ENCODE measurements at places on chromosomes 16 and 17.

DNA sequence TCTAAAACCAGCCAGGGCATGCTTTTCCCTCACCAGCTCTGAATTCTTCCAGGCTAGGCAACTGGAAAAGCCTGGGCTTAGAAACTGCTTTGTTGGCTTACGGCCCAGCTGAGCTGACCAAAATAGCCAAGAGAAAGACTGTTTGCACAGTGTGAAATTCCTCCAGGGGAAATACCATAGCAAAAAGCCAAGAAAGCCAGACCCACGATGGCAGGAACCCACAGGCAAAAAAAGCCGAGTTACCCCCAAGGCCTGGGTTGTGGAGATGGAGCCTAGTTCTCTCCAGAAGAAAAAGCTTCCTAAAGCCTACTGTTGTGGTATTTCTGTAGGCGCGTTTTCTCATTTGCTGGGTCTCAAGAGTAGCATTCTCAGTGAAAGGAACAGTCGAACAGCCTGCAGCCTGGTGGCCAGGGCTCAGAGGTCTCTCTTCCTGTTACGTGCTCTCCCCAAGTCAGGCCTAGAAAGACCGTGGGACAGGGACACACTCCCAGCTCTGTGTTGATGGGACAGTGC lies 9.2 kb downstream of the SP2 start:
- DNase-seq = no peak

- DNase-seq = no peak
Measured at GRCh38 chr17:66509926-66510325, 207.5 kb downstream of the PRKCA start.

GRCh38 chr17:33811984-33812577 lies 443.0 kb upstream of the CCL2 start:
- DNase-seq = no peak

GRCh38 chr17:17685775-17686291 lies 4.6 kb downstream of the RAI1 start:
- DNase-seq = no peak

DNA sequence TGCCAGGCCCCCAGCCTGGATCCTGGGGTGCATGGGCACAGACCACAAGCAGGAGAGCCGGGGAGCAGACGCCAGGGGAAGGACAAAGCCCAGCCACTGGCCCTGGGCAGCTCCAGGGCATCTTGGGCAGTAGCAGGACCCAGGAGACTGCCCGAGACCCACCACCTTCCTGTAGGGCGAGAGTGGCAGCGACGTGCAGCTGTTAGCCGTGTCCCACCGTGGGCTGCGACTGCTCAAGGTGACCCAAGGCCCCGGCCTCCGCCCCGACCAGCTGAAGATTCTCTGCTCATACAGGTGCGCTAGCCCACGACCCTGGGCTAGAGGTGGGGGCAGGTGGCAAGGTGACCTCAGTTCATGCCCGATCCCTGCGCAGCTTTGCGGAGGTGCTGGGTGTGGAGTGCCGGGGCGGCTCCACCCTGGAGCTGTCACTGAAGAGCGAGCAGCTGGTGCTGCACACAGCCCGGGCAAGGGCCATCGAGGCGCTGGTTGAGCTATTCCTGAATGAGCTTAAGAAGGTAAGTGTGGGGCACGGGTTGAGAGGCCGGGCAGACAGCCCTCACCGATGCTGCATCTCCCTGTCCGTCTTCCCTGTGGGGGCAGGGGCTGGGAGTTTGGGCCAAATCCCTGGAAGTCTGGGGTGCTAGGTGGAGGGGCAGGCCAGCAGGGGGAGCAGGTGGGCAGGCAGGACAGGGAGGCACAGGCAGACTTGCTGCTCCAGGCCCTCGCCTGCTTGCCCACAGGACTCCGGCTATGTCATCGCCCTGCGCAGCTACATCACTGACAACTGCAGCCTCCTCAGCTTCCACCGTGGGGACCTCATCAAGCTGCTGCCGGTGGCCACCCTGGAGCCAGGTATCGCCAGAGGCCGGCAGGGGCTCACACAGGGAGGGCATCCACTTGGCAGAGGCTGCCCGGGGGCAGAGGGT lies 13.5 kb upstream of the SMIM5 start:
- peak; percentile 86 for DNase-seq

- no peak for DNase-seq
Measured at GRCh38 chr16:54116124-54116655, 170.4 kb downstream of the IRX3 start.

DNA sequence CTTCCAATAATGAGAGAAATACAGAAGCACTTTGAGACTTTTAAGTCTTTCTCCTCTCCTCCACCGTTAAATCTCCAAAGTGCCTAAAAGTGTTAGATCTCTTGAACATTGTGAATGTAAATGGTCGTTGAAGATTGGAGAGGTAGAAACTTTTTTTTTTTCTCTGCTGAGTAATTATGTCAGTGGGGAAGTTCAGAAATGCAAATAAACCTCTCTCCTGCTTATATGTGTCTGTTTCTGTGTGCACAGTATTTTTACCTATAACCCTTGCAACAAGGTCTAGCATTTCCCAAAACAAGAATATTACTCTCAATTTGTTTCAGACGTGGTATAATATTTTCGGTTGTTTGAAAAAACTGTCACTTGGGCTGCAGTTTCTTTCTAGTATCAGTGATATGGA lies 833.6 kb upstream of the CDH8 start:
- no peak for DNase-seq

DNA sequence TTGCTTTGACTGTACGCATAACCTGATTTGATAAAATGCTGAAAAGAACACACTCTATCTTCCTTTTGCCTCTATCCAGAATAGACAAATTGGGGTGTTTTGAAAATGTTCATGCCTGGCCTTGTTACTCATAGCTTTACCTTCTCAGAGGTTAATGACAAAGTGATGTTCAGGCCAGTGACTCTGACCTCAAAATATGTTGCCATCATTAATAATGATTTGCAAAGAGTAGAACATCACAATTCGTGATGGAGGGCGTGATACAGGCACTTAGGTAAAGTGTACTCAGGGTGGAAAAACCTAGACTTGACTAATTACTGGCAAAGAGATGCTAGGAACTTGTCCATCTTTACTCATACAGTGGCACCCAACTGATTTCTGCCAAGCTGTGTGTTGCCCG lies 656.6 kb upstream of the SOX9 start:
- DNase-seq = no peak

DNA sequence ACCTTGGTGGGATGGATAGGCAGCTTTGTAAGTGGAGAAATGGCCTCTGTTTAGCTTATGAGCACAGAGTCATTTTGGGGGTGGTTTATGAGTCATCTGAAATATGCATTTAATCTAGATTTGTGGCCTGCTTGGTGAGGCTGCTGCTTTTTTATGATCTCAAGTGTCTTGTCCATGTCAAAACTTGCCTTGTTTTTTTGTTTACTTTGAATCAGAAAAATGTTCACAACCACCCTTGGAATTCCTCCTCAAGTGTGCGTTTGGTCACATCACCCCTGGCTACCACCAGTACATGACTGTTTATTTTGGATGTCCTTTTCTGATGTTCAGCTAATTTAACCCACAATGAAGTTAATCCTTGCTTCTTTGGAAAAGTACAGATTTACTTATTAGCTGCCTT lies 64.6 kb downstream of the FTO start:
- no peak for DNase-seq

GRCh38 chr16:52690468-52690867 lies 143.5 kb upstream of the TOX3 start:
- DNase-seq = no peak

- DNase-seq = no peak
Measured at GRCh38 chr16:57867000-57867561, 64.8 kb upstream of the KIFC3 start.

DNA sequence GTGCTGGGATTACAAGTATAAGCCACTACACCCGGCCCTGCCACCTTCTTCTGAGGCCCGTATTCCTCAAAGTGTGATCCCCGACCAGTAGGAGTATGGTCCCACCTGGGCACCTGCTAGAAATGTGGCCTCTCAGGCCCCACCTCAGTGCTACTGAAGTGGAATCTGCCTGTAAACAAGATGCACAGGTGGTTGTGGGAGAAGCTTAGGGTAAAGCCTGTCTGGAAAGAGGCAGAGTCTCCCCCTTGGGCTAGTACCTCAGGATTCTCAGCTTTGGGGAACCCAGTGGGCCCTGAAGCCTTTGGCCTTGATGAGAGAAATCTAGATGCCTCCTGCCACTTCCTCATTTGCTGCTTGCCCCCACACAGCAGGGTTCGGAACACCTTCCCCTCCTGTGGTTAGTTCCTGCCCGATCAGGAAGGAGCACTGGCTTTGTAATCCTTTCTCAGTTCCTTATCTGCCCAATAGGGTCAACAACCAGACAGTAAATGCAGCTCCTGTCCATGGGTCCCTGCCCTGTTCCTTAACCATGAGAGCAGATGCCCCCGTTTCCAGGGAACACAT lies 25.2 kb downstream of the TK2 start:
- no peak for DNase-seq

- no peak for DNase-seq
Measured at GRCh38 chr16:9847146-9847545, 335.1 kb downstream of the GRIN2A start.

GRCh38 chr16:50257876-50258275 lies 8.5 kb upstream of the ADCY7 start:
- DNase-seq = no peak

DNA sequence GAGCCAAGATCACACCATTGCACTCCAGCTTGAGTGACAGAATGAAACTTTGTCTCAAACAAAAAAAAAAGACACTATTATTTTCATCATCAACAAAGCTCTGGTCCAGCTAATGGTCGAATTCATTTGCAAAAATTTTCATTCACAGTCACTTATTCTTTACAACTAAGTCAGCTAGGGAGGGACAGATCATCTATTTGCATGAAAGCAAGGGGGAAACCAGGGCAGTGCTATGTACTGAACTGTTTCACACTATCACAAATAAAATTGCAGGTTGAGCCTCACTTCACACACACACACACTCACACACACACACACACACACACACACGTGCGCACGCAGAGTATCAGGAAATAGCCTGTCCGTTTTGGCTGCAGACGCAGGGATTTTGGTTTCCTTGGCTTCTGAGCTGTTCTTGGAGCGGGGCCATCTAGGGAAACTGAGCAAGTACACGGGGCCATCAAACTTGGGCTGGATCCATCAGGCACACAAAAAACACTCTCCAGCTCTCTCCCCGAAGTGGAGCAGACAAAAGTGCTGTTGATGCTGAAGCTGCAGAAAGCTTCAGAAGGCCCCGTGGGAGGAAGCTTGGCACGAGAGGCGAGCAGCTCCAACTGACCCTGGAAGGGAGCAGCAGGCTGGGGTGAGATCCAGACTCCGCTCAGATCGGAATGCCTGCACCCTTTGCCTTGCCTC lies 44.3 kb upstream of the HELZ start:
- DNase-seq = peak; percentile 50

GRCh38 chr17:30376621-30377452 lies 1.9 kb upstream of the CPD start:
- DNase-seq = no peak

- no peak for DNase-seq
Measured at GRCh38 chr17:15119968-15120367, 145.2 kb downstream of the PMP22 start.

DNA sequence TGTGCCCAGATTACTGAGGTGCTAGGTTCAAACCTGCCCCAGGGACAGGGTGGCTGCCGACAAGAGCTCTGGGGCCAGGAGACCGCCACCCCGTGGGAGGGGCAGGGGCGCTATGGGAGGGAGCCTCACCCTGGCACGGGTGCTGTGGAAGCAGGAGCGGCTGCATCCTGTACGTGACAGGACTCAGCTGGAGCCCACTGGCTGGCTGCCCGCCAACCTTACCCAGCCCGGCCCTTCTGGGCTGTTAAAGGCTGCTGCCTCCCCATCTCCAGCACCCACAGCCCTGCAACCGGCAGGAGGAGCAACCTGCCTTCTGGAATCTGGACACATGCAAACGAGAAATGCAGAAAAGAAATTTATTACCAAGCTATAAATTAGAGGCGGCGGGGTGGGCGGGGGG lies 11.2 kb downstream of the PAM16 start:
- DNase-seq = no peak

DNA sequence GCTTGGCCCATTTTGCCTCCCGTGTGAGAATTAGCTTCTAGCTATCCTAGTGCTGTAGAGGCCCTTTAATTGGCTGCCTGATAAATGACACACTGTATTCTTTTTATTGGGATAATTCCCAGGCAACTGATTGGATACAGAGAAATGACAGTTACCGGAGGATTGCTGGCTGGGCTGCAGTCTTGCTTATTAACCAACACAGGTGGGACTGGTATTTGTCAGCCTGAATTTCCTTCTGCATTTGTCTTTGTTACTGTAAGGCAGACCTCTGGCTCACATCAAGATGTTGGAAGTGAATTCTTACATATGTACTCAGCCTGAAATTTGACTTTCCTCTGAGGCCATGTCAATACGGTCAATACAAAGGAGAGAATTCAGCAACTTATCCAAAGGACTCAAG lies 650.8 kb upstream of the SOX9 start:
- DNase-seq = no peak

DNA sequence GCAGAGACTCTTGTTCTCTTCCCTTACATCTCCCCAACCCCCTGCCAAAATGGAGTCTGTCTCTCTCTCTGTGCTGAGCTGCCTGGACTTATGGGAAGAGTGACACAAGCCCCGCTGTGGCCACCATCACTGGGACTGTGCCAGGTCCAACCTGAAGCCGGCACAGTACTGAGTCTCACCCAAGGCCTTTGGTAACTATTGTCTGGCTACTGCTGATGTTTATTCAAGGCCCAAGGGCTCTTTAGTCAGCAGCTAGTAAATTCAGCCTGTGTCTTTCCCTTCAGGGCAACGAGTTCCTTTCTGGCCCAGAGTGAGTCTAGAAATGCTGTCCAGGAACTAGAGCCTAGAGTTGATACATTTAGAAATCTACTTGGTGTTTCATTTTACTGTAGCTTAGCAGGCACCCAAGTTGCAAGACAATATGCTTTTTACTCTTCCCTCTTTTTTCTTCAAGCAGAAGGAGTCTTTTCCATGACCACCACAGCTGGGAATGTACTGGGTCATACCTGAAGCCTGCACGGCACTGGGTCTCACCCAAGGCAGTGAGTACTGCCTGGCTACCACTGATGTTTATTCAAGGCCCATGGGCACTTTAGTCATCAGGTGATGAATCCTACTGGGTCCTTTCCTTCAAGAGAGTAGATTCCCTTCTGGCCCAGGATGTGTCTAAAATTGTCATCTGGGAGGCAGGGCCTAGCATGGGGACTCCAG lies 17.7 kb downstream of the EFCAB5 start:
- DNase-seq = no peak

- DNase-seq = no peak
Measured at GRCh38 chr17:73211745-73212144, 18.9 kb downstream of the COG1 start.
